ENCODE measurements at places on chromosomes 2 and 18.

- DNase-seq, result no peak
These were observed 131.6 kb upstream of the MSH6 start for GRCh38 chr2:47651296-47651695.

- no peak for DNase-seq
These were observed 190.6 kb downstream of the TNS1 start for GRCh38 chr2:217812170-217812569.

DNA sequence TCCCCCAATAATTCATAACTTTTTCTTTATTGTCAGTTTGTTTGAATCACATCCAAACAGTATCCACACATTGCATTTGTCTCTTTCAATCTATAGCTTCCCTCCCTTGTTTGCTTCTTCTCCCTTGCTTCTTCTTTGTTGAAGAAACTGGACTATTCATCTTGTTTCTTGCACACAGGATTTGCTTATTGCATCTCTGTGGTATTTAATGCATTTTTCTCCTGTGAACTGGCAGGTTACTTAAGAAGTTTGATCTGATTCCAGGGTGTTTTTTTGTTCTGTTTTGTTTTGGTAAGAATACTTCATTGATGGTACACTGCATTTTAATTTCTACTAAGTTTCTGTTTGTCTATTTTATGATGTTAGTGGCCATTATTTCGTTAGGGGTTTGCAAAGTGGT, 166.8 kb downstream of the CAMKMT start:
- DNase-seq, result no peak

- no peak for DNase-seq
These were observed 43.5 kb downstream of the COX7A2L start for GRCh38 chr2:42317486-42317885.

- DNase-seq, result no peak
These were observed 67.6 kb downstream of the DHRS9 start for GRCh38 chr2:169136885-169137534.

GRCh38 chr2:171083451-171083850, 77.2 kb downstream of the TLK1 start:
- no peak for DNase-seq

Data from activated naive CD4-positive, alpha-beta T cell treated with anti-CD3 and anti-CD28 coated beads, Interleukin-2, amount 50 U/mL, for 16 hours (primary cell).